ENCODE measurements at places on chromosomes 3 and 15. TPM values are rescaled to one million over a fixed set of nuclear protein-coding genes. Genes with fewer than 3 reads are reported as not detected.

DNAH12 gene
- 0.05 TPM for polyA plus RNA-seq

ECE2 gene
- polyA plus RNA-seq: not detected

CYP19A1 gene
- polyA plus RNA-seq: 0.21 TPM

LDHAL6B gene
- not detected for polyA plus RNA-seq

SI gene
- polyA plus RNA-seq: not detected

GNAT1 gene
- not detected for polyA plus RNA-seq

CCDC13 gene
- 0.41 TPM for polyA plus RNA-seq
